ENCODE measurements at places on chromosomes 3 and 15.

GRCh38 chr15:82890338-82890994 lies 62.1 kb downstream of the HOMER2 start:
- peak; percentile 28 for DNase-seq

GRCh38 chr3:114874522-114874971 lies 272.5 kb downstream of the ZBTB20 start:
- DNase-seq, result no peak

DNA sequence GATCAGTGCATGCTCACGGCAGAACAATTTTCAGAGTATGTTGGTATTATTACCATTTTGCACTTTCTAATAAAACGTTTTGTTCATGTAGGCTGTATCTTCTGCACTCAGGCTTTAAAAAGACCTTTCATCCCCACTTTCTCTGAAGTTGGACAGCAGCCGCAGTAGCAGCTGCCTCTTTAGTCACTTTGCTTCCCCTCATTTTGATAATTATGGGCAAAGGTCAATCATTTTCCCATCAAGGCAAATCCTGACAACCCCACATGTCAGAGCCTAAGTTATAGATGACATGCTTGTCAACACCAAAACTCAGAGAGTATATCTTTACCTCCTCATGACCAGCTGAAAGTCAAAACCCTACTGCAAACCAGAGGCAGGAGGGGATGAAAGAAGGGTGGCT lies 99.7 kb downstream of the ROBO2 start:
- DNase-seq, result peak; percentile 38

- no peak for DNase-seq
Measured at GRCh38 chr3:53056442-53056841, 10.6 kb upstream of the SFMBT1 start.

GRCh38 chr3:195441476-195441991 lies 1.3 kb downstream of the ACAP2 start:
- peak; percentile 49 for DNase-seq

GRCh38 chr15:70483513-70483912 lies 279.8 kb downstream of the UACA start:
- DNase-seq, result no peak

DNA sequence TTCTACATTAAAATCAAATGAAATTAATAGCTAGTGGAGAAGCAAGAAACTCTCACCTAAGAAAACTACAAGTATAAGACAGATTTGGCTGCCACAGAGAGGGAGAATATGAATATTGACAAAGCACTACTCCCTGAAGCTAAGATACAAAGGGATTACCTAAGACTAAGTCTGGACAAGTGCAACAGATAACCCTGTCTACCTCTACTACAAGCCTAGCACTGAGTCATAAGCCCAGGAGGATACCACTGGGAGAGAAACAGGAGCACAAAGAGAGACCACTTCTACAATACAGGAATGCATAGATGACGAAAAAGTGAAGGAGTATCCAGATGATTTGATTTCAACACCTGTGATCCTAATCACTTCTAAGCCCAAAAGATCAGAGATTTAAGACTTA lies 10.4 kb downstream of the ATP13A4 start:
- no peak for DNase-seq

DNA sequence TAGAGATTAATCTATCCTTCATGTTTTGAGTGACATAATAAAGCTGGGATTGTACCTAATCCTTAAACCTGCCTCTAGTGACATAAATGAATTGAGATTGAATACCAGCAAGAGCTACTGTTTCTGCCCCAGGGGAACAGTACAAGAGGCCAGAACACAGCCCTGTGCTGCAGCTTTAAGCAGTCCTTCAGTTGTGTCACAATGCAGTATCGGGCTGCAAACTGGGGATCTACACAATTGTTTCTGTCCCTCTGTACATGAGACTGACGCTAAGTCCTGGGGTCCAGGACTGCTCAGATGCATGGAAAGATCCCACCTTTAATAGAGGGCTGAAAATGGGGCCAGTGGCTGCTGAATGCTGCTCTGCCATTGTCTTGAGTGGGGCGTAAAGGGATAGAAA lies 87.5 kb downstream of the MINAR1 start:
- no peak for DNase-seq

DNA sequence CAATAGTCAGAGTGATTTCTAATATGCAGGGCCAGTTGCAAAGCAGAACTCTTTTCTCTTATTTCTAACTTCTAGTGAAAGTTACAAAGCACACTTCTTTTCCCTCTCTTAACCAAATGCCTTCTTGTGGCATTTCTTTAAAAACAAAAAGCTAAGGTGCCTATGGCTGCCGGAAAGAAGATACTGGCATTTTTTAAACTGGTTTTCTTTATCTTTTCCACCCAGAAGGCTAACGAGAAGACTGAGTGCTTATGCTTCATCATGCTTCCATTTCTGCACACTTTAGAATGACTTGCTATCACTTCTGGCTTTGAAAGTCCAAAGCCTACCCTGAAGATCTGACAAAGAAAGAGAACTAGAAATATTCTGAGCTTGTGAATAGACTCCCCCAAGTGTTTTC lies 141.3 kb downstream of the P2RY1 start:
- no peak for DNase-seq

DNA sequence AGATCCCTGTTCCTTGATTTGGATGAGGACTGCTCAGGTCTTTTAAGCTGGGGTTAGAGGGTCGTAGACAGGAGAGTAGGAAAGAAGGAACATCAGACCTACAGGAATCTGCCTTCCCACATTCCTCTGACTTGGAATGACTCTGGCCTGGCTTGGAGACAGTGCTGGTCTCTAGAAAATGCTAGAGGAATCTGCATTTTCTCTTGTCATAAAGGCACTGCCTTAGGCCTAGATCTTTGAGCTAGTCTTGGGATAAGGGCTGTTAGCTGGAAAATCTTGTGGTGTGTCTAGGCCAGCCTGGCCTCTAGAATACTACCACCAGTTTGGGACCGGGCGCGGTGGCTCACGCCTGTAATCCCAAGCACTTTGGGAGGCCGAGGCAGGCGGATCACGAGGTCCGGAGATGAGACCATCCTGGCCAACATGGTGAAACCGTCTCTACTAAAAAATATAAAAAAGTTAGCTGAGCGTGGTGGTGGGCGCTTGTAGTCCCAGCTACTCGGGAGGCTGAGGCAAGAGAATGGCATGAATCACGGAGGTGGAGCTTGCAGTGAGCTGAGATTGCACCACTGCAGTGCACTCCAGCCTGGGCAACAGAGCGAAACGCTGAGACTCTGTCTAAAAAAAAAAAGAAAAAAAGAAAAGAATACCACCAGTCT lies 17.3 kb upstream of the BSN start:
- no peak for DNase-seq

DNA sequence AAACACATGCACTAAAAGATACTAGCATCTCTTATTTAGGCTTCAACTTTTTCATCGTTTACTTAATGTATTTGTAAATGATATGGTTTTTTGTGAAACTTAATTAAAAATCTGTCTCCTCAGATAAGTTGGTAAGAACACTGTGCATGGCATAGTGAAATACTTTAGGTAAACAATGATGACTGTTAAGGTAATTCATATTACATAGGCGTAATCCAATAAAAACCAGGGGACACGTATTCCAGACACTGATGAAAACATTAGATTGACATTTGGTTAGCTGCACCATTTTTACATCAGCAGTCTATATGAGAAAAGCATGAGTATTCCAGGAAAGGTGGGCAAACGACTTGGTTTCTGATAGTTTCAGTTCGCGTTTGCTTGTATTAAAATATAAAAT lies 170.0 kb downstream of the MBNL1 start:
- no peak for DNase-seq

GRCh38 chr15:51374131-51374530 lies 32.7 kb downstream of the GLDN start:
- no peak for DNase-seq

DNA sequence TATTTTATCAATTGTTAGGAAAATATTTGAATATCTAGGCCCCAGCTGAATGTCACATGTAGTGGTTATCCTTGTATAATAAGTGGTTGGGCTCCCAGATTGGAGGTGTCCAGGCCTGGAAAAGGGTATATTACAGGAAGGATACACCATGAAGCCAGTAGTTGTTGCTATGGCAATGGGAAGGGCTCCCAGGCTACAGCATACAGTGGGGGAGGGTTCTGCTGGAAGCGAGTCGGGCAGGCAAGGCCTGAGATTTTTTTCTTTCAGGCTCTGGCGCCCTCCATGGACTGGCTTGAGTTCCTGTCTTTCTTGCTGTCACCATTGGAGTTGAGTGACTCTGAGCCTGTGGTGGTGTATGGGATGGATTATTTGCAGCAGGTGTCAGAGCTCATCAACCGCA lies 8.9 kb downstream of the ECE2 start:
- peak; percentile 94 for DNase-seq

DNA sequence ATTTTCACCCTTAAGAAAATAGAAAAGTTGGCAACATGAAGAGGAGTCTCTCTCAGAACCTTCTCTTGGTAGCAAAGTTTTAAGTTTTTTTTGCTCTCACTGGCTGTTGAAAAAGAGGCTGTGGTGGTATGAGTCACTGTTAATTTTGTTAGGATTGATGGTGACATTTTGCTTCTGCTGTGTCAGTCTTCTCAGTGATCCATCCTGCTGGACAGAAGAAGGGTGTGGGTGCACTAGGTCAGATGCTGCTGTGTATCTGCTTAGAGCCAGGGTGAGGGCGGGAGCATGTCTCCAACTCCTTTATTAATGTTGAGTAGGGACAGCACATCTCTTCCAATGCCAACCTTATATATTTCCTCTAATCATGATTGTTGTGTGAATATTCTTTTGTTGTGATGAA lies 369.5 kb downstream of the FEZF2 start:
- no peak for DNase-seq

GRCh38 chr15:38190501-38190900 lies 62.1 kb upstream of the SPRED1 start:
- no peak for DNase-seq

DNA sequence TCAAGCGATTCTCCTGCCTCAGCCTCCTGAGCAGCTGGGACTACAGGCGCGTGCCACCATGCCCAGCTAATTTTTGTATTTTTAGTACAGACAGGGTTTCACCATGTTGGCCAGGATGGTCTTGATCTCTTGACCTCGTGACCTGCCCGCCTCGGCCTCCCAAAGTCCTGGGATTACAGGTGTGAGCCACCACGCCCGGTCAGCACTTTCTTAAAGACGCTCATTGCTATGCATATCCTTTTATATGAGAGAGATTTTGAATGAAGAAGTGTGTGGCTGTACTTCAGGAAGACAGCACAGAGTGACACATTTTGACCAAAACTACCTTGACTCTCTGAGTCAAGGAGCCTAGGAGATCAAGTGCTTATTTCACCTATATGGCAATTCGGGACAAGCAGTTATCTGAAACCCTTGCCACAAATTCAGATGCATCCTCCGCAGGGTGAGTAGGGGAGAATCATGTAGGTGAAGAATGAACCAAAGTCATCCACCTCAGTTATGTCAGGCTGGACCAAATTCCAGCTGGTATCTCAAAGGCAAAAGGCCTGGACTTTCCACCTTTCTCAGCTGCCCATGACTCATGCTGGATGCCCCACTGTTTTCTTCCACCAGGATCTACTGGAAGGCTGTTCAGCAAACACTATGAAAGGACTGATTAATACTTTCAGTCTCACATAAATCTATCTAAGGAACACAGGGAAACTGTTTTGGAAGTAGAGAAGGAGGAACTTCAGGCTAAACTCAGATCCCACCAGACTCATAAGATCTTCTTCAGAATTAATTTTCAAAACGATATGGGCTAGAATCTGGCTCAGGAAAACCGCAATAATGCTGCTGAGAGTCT lies 31.9 kb downstream of the SUSD5 start:
- DNase-seq, result no peak

DNA sequence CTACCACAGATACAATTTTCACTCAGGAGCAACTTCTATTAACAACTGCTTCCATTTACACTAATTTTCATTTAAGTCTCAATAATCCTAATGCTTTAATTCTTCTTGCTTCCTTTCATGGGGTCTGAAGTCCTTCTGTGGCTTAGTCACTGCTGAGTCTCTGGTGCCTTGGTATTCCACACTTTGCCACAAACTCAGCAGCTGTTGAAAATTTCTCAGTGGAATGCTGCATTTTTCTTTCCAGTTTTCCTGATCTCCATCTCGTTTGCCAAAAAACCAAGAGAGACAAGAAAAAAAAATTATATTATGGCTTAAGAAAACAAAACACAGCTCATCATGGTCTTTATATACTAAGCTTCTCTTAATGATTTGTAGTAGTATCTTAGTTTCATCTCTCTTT lies 269.2 kb upstream of the AZI2 start:
- DNase-seq, result no peak

- no peak for DNase-seq
Measured at GRCh38 chr3:148020861-148021260, 611.7 kb downstream of the ZIC1 start.

DNA sequence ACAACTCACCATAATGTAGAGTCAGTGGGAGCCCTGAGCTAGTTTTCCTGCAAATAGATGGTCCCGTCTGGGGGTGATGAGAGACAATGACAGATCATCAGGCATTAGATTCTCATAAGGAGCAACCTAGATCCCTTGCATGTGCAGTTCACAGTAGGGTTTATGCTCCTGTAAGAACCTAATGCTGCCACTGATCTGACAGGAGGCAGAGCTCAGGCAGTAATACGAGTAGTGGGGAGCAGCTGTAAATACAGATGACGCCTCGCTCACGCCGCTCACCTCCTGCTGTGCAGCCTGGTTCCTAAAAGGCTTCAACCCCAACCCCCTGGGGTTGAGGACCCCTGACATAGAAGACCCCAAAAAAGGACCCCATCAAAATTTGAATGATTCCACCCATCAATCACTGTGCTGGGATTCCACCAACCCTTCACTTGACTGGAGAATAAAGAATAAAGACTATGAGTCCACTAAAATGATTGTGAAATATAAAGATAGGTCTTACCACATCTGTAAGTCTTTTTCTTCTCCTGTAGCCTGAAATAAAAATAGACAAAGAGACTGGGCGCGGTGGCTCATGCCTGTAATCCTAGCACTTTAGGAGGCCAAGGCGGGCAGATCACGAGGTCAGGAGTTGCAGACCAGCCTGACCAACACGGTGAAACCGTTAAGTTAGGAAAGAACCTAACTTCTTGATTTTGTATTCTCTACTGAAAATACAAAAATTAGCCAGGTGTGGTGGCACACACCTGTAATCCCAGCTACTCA lies 9.9 kb upstream of the UBL7 start:
- no peak for DNase-seq

- DNase-seq, result no peak
Measured at GRCh38 chr15:57082054-57082728, 163.7 kb downstream of the TCF12 start.

GRCh38 chr3:100184948-100185570 lies 70.8 kb upstream of the FILIP1L start:
- DNase-seq, result peak; percentile 50

GRCh38 chr3:53495520-53496391 lies 1.3 kb downstream of the CACNA1D start:
- DNase-seq, result no peak

- no peak for DNase-seq
Measured at GRCh38 chr3:11845651-11846050, 1.0 kb downstream of the TAMM41 start.

DNA sequence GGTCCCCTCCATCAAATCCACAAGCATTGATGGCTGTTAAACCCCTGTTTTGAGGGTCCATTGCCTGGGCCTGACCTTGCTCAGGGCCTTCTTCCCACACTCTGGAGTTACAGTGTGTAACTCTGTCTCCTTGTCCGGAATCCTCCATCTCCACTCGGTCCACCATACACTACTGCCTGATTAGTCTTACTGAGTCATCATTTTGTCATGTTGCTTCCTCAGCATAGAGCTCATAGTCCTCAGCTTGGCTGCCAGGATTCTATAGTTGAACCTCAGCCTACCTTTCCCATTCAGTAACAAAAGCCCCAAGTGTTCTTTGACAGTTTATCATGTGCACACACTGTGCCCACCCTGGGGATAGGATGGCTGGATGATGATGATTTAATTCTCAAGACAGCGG lies 113.0 kb downstream of the PDE8A start:
- no peak for DNase-seq
